Foreskin melanocyte (primary cell): ENCODE measurements at places on chromosomes 5 and 9.

DNA sequence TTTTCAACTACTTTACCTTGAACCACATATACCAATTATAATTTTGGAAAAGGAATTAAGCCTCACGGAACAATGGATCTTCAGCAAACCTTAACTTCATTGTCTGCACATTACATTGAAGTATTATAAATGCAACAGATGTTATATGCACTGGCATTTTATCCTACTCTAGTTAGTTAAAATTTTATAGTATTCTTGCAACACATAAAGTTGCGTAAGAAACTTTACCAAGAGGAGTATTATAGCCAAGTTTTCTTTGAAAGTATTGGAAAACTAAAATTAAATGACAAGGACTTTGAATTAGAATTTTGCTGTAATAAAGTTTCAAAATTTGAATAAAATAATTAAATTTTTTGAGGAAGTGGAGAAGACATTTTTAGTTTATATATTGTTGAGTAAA, 63.4 kb upstream of the SREK1 start:
- no peak for DNase-seq

DNA sequence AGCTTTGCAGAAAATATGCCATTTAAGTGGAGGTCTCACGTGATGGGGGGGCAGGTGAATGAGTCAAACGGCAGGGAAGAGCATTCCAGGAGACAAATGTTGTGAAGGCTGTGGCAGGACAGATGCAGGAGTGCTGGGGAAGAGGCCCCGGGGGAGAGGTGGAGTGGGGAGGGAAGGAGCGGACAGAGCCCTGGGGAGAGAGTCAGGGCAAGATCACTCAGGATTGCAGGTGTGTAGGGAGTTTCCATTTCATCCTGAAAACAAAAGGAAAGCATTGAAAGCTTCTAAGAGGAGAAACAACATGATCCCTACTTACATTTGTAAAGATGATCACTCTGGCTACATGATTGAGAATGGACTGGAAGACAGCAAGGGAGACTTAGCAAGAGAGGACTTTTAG, 323.3 kb downstream of the ASTN2 start:
- DNase-seq = no peak

DNA sequence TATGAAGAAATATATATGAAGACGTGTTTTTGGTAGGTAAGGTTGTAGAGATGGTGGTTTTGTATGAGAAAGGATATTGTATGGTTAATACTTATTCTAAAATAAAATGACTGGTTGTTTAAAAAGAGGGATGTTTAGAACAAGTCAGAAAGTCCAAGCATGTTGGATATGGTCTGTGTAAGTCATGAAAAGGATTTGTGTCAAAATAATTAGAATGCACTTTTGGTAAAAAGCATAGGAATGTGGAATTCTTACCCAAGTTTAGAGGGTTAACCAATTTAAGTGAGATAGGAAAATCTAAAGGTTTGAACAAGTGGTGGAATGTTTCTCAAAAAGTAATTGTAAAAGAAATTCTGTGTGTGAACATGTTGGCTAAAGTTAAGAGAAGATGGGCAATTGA, 1556.5 kb upstream of the C9orf72 start:
- DNase-seq = peak; percentile 8

DNA sequence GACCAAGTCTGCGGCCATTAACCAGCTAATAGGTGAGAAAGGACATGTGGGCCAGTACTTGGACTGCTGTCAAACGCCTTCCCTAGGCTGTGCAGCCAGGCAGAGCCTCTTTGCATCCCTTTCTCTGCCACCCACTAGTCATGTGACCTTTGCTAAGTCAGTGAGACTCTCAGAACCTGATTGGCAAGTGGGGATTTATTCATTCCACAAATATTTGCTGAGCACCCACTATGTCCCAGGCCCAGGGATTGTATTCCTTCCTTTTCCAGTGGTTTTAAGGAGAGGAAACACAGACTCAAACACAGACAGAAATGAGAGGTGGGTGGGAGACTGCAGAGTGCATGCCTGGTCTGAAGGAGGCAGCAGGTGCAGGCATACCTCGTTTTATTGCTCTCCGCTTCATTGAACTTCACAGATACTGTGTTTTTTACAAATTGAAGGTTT, 71.6 kb upstream of the GALNT10 start:
- no peak for DNase-seq

- DNase-seq = no peak
Observed at GRCh38 chr9:133129001-133129795, 8.2 kb upstream of the RALGDS start.

DNA sequence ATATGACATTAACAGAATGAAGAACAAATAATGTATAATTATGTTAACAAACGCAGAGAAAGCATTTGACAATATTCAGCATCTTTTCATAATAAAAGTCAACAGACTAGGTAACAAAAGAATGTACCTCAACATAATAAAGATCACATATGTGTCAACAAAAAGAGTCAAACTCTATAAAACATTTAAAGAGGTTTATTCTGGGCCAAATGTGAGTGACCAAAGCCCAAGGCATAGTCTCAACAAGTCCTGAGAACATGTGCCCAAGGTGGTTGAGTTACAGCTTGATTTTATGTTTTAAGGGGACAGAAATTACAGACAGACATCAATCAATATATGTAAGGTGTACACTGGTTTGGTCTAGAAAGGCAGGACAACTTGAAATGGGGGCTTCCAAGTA, 19.4 kb downstream of the BTNL8 start:
- no peak for DNase-seq

- DNase-seq = no peak
Observed at GRCh38 chr5:149776361-149777305, 46.5 kb downstream of the PPARGC1B start.

DNA sequence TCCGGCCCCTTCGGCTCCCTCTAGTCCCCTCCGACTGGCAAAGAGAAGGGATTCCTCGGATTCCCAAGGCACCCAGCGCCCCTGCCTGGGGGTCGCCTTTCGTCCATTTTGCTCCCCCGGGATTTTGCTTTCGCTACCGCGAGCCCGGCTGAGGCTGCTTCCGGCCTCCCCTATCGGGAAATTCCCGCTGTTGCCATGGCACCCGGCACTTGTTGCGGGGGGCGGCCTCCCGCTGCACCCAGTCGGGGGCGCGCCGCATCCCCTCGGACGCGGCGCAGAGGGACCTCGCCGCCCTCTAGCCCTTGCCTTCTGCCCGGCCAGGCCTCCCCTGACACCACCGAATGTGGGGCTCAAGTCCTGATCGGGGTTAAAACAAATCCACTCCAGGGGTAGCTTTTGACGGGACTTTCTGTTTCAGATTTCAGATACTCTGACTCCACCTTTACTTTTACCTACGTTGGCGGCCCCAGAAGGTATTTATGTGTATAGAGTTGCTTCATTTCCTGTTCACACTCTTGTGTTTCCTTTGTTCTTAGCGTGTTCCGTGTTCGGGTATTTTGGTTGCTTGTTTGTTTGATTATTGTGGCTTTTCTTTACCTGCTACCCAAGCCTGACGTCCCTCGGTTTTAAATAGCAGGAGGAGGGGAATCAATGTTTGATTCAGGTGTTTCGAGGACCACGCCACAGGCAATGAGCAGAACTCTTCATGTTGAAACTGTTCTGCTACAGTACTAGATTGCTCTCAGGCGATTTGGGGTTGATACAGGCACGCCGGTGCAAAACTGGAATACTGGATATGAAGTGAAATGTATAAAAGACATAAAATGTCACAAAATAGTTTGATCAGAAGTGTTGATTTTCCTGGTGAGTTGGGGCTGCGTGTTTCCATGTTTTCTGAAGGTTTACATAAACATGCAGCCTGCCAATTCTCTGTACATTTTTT, 1.5 kb downstream of the PARP8 start:
- peak; percentile 38 for DNase-seq

DNA sequence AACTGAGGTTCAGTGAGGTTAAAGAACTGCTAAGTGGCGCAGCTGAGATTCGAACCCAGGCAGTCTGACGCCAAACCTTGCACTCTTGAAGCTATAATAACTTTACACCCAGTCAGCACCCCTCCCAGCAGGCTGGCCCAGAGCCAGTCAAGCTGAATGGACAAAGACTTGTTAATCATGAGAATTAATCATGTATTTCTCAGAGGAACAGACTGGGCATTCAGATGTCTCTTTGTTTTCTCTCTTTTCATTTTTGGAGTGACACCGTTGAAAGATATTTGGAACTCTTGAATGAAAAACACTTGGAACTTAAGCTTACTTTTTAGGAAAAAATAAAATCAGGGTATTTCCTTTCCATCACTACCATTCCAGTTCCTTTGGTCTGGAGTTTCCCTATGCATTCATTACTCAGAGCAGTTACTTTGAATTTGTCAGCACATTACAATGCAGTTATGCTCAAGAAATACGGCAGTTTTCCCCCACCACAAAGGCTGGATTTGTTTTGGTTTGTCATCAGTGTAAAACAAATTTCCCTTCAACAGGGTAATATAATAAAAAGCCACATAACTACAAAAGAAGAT, 22.6 kb upstream of the MAMDC2 start:
- peak; percentile 97 for DNase-seq

DNA sequence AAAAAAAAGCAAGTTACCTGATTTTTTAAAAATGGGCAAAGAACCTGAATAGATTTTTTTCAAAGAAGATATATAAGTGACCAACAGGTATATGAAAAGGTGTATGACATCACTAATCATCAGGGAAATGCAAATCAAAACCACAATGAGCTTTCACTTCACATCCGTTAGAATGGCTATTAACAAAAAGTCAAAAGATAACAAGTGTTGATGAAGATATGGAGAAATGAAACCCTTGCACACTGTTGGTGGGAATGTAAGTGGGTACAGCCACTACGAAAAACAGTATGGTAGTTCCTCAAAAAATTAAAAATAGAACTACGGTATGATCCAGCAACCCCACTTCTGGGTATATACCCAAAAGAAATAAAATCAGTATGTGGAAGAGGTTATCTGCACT, 134.8 kb downstream of the UGCG start:
- no peak for DNase-seq

- no peak for DNase-seq
Observed at GRCh38 chr9:128392302-128393144, 21.3 kb downstream of the URM1 start.

DNA sequence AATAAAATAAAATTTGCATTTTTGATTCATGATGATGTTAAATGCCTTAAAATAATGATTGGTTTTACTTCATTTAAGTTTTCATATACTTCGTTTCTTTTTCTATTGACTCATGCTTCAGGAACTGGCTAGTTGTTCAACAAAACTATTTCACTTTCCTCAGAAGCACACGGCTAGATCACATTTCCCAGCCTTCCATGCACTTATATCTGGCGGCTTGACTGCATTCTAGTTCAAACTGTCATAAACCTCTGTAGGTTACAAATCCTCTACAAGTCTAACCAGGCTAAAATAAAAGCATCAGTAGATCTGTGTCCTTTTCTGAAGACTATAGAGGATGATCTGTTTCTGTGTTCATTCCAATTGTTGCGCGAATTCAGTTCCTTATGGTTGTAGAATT, 46.3 kb upstream of the CNTLN start:
- DNase-seq = no peak
